ENCODE measurements at places on chromosomes 5 and 9. TPM values are rescaled to one million over a fixed set of nuclear protein-coding genes. Genes with fewer than 3 reads are reported as not detected.

The PTCD2 gene
- 11.4 TPM for polyA plus RNA-seq

The SHC3 gene
- polyA plus RNA-seq = 1.3 TPM

The TTC23L gene
- polyA plus RNA-seq = not detected

The HINT1 gene
- polyA plus RNA-seq = 335 TPM

The ADAMTS16 gene
- 0.04 TPM for polyA plus RNA-seq

The OBP2B gene
- polyA plus RNA-seq = not detected

The KCNN2 gene
- polyA plus RNA-seq = 5.1 TPM

The SPRY4 gene
- polyA plus RNA-seq = 13.0 TPM

The FBXL7 gene
- 23.2 TPM for polyA plus RNA-seq

The TMED9 gene
- polyA plus RNA-seq = 310 TPM

The OGN gene
- not detected for polyA plus RNA-seq

The SMU1 gene
- polyA plus RNA-seq = 16.7 TPM

The PCDHGB6 gene
- polyA plus RNA-seq = 1.7 TPM

The ORM2 gene
- not detected for polyA plus RNA-seq

The IL4 gene
- not detected for polyA plus RNA-seq

The DBH gene
- not detected for polyA plus RNA-seq

The EIF4E1B gene
- not detected for polyA plus RNA-seq

The CCDC192 gene
- not detected for polyA plus RNA-seq

The CBY3 gene
- not detected for polyA plus RNA-seq

The PCDH1 gene
- 0.91 TPM for polyA plus RNA-seq

The CARD6 gene
- polyA plus RNA-seq = 0.63 TPM

The SH3RF2 gene
- 0.45 TPM for polyA plus RNA-seq

The COL23A1 gene
- not detected for polyA plus RNA-seq

The SUB1 gene
- 152 TPM for polyA plus RNA-seq

The MFAP3 gene
- 47.0 TPM for polyA plus RNA-seq

The LIFR gene
- 6.8 TPM for polyA plus RNA-seq

The SPINK13 gene
- polyA plus RNA-seq = not detected

The ASTN2 gene
- 10.7 TPM for polyA plus RNA-seq

The GCNT4 gene
- 10.1 TPM for polyA plus RNA-seq

The INSL6 gene
- polyA plus RNA-seq = not detected

The NR3C1 gene
- polyA plus RNA-seq = 33.7 TPM

The CTXN3 gene
- polyA plus RNA-seq = not detected

The AJM1 gene
- polyA plus RNA-seq = 1.0 TPM

The RASEF gene
- not detected for polyA plus RNA-seq

The SYNPO gene
- polyA plus RNA-seq = 8.4 TPM

The FOXD4 gene
- 0.17 TPM for polyA plus RNA-seq
